Vagina (tissue), 2 donors: ENCODE measurements at places on chromosomes 11 and 22.

GRCh38 chr11:34488855-34489557, 24.6 kb downstream of the ELF5 start:
- no peak for DNase-seq

DNA sequence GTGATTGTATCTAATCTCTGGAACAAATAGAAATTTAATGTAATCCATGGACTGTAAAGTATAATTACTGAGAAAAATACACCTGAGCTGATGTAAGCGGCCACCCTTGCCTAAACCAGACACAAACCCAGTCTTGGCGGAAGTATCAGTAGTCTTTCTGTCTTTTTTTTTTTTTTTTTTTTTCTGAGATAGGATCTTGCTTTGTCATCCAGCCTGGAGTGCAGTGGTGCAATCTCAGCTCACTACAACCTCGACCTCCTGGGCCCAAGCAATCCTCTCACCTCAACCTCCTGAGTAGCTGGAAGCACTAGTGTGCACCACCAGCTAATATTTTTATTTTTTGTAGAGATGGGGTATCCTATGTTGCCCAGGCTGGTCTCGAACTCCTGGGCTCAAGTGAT, 5.5 kb upstream of the CXCR5 start:
- no peak for DNase-seq

DNA sequence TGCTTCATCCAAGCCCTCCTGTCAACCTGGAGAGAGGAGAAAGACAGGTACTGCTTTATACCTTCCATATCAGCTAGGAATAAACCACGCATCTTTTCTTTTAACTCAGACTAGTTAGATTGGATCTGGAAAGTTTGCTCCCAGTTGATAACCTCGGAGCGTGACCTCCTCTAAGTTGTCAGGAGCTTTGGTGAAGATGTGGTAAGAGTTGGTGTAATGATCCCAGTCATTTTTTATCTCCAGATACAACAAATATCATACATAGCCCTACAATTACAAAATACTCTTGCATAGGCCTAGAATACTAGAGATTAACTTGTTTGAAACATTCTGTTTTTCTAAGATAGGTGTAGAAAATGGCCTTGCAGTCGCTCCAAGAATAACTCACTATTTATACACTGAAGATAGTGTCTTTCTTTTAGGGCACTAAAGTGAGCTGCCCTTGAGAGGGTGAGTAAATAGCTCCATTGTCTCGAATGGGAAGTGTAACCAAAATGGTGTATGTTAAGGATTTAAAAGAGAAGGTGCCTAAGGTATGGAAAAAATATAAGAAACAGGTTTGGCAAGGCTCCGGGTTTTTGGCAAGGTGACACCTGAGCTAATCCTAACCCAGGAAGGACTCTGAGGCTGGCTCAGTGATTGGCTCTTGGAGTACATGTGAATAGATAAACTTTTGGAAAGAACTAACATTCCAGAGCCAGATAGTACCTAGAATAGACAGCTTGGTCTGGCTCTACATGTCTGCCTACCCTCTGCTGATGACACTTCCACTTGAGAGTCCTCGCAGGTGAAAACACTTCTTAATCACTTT, 59.4 kb downstream of the GLYATL1 start:
- DNase-seq = no peak

DNA sequence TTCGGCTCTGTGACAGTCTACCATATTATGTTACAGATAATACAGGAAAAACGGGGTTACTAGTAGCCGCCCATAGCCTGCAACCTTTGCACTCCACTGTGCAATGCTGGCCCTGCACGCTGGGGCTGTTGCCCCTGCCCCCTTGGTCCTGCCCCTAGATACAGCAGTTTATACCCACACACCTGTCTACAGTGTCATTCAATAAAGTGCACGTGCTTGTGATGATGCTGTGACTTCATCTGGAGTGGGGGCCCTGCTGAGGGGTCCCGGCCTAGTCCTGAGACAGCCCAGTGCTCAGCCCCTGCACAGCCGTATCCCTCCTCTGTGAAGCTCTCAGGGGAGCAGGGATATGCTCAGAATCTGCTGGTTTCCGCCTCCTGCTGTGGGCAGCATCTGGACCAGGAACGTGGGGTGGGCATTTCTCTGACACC, 1.2 kb downstream of the IFITM1 start:
- DNase-seq = no peak

DNA sequence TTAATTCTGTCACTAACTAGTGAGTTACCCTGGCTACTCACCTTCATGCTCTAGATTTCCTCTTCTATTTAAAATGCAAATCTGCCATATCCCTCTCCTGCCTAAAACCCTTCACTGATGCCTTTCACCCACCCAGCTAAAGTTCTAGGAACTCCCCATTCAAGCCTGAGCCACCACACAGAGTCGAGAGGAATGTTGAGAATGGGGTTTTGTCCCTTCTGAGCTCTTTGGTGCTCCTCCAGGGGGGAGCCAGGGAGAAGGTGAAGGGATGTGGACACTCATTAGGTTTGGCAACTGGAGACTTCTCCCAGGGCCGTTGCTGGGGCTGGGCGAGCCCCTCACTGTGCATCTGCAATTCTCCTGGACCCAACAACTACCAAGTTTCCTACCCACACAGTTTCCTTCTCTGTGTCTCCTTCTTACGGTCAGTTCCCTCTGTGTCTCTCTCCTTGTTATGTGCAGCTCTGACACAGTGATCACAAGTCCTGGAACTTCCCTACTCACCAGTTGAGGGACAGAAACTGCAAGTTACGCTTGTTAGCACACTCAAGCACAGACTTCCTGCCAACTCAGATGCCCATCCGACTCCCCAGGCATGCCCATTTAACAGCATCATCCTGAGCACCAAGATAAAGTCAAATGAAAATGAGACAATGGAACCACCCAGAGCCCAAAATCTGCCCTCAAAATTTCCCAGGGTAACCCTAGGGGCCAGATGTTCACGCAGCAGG, 6.5 kb upstream of the IL10RA start:
- DNase-seq = no peak

DNA sequence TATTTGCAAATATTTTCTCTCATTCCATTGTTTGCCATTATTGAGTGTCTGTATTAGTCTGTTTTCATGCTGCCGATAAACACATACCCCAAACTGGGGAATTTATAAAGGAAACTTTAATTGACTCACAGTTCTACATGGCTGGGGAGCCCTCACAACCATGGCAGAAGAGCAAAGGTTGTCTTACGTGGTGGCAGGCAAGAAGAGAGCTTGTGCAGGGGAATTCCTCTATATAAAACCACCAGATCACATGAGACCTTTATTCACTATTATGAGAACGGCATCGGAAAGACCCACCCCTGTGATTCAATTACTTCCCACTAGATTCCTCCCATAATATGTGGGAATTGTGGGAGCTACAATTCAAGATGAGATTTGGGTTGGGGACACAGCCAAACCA, 10.2 kb downstream of the RASSF10 start:
- no peak for DNase-seq

DNA sequence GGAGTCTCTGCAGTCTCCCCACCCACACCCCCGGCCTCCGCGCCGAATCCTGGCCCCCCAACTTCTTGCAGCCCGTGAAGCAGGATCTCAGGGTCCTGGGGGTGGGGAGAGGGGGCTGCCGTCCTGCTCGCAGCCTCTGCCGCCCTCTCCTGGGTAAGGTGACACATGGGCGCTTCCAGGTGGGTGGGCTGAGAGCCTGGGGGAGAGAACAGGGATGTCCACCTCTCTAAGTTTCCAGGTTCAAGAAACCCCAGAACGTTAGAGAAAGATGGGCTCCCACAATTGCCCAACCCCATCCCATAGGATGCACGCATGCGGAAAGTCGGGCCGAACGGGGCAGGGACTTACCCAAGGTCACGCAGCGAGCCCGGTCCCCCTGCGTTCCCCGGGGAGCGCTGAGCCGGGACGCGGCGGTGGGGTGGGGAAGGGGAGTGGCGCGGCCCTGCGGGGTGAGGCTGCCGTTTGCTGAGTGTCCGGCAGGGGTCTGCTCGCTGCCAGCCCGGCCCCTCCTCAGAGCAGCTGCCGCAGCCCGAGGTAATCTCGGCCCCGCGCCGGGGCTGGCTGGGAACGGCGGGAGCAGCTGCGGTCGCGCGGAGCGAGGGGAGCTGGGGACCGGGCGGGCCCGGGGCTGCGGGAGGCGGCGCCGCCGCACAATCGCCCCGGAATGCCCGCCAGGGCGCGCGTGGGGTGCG, 705 bp upstream of the CAPN1 start:
- no peak for DNase-seq

- DNase-seq = no peak
Observed at GRCh38 chr22:50479721-50480120, 1.6 kb upstream of the ADM2 start.

GRCh38 chr11:127130321-127130720, 129.8 kb upstream of the KIRREL3 start:
- no peak for DNase-seq

DNA sequence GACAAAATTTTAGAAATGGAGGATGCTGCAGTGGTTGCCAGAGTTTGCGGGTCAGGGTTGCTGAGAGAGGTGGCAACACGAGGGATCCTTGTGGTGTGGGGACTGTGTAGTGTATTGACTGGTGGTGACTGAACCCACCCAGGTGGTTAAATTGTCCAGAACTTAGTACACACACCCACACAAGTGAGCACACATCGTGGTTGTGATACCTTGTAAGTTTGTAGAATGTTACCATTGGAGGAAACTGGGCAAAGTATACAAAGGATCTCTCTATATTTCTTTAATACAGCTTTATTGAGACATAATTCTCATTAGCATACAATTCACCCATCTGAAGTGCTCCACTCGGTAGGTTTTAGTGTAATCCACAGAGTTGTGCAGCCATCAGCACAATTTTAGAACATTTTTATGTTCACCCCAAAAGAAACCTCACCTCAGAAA, 56.1 kb downstream of the MED15 start:
- no peak for DNase-seq
